ENCODE measurements at places on chromosomes 11 and 22. TPM values are rescaled to one million over a fixed set of nuclear protein-coding genes. Genes with fewer than 3 reads are reported as not detected.

GATD1 gene
- 45.0 TPM for total RNA-seq

TEX12 gene
- total RNA-seq = 2.2 TPM

GRCh38 chr11:130308059-130308458 is 6.7 kb downstream of the ZBTB44 start:
- no peaks in the 10 kb centered on the region for H3K36me3 ChIP-seq
- H3K27me3 ChIP-seq = no peaks in the 10 kb centered on the region
- no peak for DNase-seq
- H3K4me3 ChIP-seq = no peak overlapping the region
- H3K4me1 ChIP-seq = peaks cover 11% of the 10 kb centered on the region

DNA sequence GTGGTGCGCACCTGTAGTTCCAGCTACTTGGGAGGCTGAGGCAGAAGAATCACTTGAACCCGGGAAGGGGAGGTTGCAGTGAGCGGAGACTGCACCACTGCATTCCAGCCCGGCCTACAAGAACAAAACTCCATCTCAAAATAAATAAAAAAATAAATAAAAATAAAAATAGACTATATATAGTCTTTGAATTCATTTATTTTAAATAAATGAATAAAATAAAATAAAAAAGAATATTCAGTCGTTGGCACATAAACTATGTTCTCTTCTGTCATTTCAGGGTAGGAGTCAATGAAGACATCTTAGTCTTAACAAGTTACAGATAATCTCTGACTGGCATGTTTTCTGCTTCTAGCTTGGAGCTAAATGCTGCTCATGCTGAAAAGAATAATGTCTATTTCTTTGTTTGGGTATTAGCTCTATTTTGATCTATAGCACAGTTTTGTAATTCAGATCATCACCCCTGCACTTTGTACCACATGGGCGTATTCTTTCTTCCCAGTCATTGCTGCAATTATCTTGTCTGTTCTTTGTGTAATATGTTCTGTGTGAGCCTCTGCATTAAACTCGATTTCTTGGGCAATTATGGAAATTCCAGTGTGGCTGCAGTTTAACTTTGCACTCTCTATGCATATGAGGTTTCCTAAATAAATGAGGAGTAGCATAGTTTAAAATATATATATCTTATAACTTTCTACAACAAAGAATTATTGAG is 1.4 kb upstream of the MS4A14 start:
- no peak for DNase-seq
- H3K27me3 ChIP-seq = no peaks in the 10 kb centered on the region
- no peaks in the 10 kb centered on the region for H3K4me1 ChIP-seq
- H3K4me3 ChIP-seq = no peak overlapping the region
- H3K36me3 ChIP-seq = no peaks in the 10 kb centered on the region

DNA sequence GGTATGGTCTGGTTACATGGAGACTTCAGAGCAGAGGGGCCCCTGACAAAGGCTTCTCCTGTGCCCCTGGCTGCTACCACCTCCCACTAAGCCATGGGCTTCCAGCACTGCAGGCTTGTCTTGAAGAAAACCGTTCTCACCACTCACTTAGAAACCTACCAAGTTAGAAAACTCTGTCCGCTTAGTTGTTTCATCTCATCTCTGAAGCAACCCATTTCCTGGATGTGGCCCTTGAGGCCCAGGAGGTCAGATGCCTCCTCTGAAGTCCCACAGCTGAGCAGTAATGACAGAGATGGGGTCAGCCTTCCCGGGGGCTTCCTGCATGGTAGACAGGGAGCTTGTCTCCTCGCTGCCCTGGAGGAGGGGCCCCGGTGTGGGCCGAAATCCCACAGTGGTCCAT is 12.9 kb downstream of the CSF2RB start:
- peaks cover 35% of the 10 kb centered on the region for H3K27me3 ChIP-seq
- H3K4me3 ChIP-seq = no peak overlapping the region
- DNase-seq = no peak

- H3K36me3 ChIP-seq = peaks cover 35% of the 10 kb centered on the region
- no peak for DNase-seq
- H3K27me3 ChIP-seq = no peaks in the 10 kb centered on the region
- H3K4me1 ChIP-seq = peaks cover 20% of the 10 kb centered on the region
These were observed 2.5 kb upstream of the ADM start for GRCh38 chr11:10302359-10302743.

DNA sequence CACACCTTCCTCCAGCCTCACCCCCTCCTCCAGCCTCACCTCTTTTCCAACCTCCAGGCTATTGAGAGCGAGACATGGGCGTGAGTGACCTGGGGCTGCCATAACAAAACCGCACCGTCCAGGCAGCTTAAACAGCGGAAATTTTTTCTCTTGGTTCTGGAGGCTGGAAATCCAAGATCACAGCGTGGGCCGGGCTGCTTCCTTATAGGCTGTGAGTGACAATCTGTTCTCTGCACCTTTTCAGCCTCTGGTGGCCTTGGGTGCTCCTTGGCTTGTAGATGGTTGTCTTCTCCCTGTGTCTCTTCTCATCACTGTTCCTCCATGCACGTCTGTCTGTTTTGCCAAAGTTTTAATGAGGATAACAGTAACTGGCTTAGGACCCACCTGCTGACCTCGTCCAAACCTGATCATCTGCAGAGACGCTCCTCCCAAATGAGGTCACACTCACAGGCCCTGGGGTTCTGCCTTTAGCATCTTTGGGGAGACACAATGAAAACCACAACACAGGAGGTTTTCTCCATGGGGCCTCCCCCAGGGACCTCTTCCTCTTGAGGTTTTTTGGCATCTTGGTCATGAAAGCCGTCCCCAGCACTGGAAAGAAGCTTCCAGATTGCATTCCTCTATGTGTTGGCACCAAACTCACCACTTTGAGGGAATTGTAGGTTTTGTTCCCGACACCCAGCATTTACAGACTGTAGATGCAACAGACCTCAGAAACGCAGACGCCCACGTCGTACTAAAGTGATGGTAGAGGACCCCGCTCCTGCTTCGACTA is 878.1 kb downstream of the BRD1 start:
- no peaks in the 10 kb centered on the region for H3K36me3 ChIP-seq
- no peak overlapping the region for H3K4me3 ChIP-seq
- no peak for DNase-seq
- no peak overlapping the region for H3K27ac ChIP-seq
- H3K4me1 ChIP-seq = no peaks in the 10 kb centered on the region

- no peak overlapping the region for H3K27ac ChIP-seq
- peak; percentile 24 for DNase-seq
- H3K4me3 ChIP-seq = peak overlapping the region; percentile 32
These were observed 22.9 kb downstream of the CDKN1C start for GRCh38 chr11:2862395-2863275.

DNA sequence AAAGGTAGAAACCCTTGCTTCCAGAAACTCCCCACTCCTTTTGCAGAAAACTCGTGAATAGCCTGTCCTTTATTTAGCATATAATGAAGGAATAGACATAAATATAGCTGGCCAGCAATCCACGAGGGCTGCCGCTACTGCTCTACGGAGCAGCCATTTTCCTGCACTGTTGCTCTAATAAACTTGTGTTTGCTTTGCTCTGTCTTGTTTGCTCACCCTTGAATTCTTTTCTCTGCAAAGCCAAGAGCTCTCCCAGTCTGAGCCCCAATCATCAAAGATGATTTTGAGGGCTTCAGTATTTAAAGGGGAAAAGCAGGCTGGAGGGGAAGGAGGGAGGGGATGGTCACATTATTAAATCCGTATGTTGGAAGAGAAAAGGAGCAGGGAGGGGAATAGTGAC is 16.6 kb upstream of the CHKA start:
- H3K27me3 ChIP-seq = no peaks in the 10 kb centered on the region
- H3K4me3 ChIP-seq = peak overlapping the region; percentile 52
- peak; percentile 35 for DNase-seq

- peaks cover 51% of the 10 kb centered on the region for H3K4me1 ChIP-seq
- H3K27ac ChIP-seq = peak overlapping the region; percentile 97
- DNase-seq = peak; percentile 93
- no peaks in the 10 kb centered on the region for H3K27me3 ChIP-seq
These were observed 5.0 kb upstream of the MTFP1 start for GRCh38 chr22:30420347-30421125.

- no peak overlapping the region for H3K4me3 ChIP-seq
- no peaks in the 10 kb centered on the region for H3K36me3 ChIP-seq
- H3K27me3 ChIP-seq = no peaks in the 10 kb centered on the region
These were observed 1.8 kb downstream of the SERGEF start for GRCh38 chr11:18010977-18011586.

Measured in GM23248 (cell line).